Neural progenitor cell (in vitro differentiated cells): ENCODE measurements at places on chromosomes 7 and 10. TPM values are rescaled to one million over a fixed set of nuclear protein-coding genes. Genes with fewer than 3 reads are reported as not detected.

Gene PIP
- not detected in 2 replicates for total RNA-seq

Gene ARPC1B
- total RNA-seq = 23.6 and 50.5 TPM in 2 replicates

Gene KCP
- 0.06 and 3.5 TPM in 2 replicates for total RNA-seq

Gene RELN
- total RNA-seq = 0.02 and 0.19 TPM in 2 replicates

Gene LMOD2
- not detected in 2 replicates for total RNA-seq

Gene CASTOR2
- total RNA-seq = 11.7 and 24.9 TPM in 2 replicates

Gene KIF11
- 80.2 and 128 TPM in 2 replicates for total RNA-seq

Gene CALCR
- total RNA-seq = 0.22 TPM in 1 of 2 replicates, not detected in the other

Gene PON1
- total RNA-seq = 1.7 and 1.8 TPM in 2 replicates

Gene POU6F2
- 3.4 and 4.0 TPM in 2 replicates for total RNA-seq

Gene NEURL1
- total RNA-seq = 0.06 and 1.5 TPM in 2 replicates

Gene CRHR2
- total RNA-seq = 0.19 TPM in 1 of 2 replicates, not detected in the other

Gene STOX1
- 35.9 and 53.9 TPM in 2 replicates for total RNA-seq

Gene EBLN1
- total RNA-seq = not detected in 2 replicates

Gene VSTM2A
- 0.12 TPM in 1 of 2 replicates, not detected in the other for total RNA-seq

Gene CADPS2
- 13.2 and 19.1 TPM in 2 replicates for total RNA-seq

Gene SHH
- total RNA-seq = 0.03 TPM in 1 of 2 replicates, not detected in the other

Gene VWC2
- 0.03 TPM in 1 of 2 replicates, not detected in the other for total RNA-seq

Gene RHOBTB1
- 15.1 and 21.5 TPM in 2 replicates for total RNA-seq

Gene OR9A2
- not detected in 2 replicates for total RNA-seq

Gene PEX1
- 34.3 and 67.6 TPM in 2 replicates for total RNA-seq

Gene SPDYE8
- not detected in 2 replicates for total RNA-seq

Gene ITPRID1
- total RNA-seq = not detected in 2 replicates

Gene TMEM273
- not detected in 2 replicates for total RNA-seq

Gene ASAH2
- total RNA-seq = 2.0 and 6.3 TPM in 2 replicates

Gene TEX36
- total RNA-seq = not detected in 2 replicates

Gene MBLAC1
- total RNA-seq = 1.6 and 2.7 TPM in 2 replicates
